ENCODE measurements at places on chromosomes 7 and 10. TPM values are rescaled to one million over a fixed set of nuclear protein-coding genes. Genes with fewer than 3 reads are reported as not detected.

GRCh38 chr7:130988443-130988842 is 254.4 kb upstream of the KLF14 start:
- peak; percentile 57 for DNase-seq

GRCh38 chr7:8338206-8338605 is 76.2 kb upstream of the ICA1 start:
- no peak for DNase-seq

GRCh38 chr7:55251313-55251712 is 113.8 kb upstream of the LANCL2 start:
- no peak for DNase-seq

DNA sequence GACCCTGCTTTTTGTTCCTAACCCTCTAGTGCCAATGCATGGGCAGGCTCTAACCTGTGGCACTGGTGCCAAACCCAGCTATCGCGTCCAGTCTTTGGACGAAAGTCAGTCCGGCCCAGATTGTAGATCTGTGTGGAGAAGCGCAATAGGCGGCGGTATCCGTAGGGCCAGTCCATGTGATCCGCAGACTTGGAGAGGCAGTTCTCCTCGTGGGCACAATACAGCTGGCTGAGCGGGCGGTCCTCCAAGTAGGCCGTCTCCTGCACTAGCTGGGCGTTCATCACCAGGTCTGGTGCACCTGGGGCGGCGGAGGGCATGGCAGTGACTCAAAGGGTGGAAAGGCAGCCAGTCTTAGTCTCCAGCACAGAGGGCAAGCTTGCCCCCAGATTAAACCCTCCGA is 14.5 kb downstream of the LOXL4 start:
- DNase-seq = no peak

DNA sequence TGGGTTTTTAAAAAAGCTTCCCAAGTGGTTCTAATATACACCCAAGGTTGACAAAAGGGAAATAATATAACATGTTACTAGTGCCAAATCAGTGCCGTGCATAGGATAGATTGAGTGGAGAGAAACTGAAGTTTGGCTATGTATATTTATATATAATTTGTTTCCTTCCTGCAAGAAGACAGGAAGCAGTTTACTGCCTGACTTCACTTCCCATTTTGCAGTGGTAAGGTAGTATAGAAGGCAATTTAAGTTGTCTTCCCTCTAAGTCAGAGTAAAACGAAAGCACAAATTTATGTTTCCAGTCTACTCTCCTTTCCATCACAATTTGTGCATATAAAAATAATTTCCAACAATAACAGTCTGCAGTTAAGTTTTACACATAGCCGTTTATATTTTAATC is 3.4 kb upstream of the HYCC1 start:
- DNase-seq = no peak

- DNase-seq = no peak
Measured at GRCh38 chr10:35160743-35161142, 34.1 kb downstream of the CREM start.

GRCh38 chr7:155458878-155459699 is 1.2 kb downstream of the EN2 start:
- no peak for DNase-seq

DNA sequence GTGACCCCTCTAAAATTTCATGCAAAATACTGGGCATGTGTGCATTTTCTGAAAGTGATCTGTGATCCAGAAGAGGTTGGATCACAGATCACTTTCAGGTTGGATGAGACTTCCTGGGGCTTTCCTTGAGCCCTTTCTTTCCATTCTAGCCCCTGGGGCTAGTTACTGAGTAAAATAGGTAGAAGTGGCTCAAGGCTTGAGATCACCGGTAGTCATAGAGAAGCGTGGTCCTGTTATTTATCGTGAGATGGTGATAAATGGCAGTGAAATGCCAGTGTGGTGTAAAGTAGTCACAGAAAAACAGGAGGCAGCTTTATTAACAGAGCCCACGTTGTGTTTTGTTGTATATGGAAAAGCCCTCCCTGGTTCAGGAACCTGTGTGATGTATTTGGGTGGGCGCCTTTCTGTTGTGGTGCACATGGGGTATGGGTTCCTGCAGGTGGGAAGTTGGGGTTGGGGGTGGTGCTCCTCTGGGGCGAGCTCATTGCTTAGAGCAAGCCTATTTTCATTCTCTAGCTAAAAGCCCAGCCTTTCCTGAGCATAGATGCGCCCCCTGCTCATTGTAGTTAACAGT is 34.0 kb upstream of the SH2D4B start:
- DNase-seq = no peak

GRCh38 chr10:55220975-55221374 is 419.9 kb upstream of the PCDH15 start:
- no peak for DNase-seq

GRCh38 chr7:3836855-3837254 is 535.8 kb downstream of the SDK1 start:
- DNase-seq = no peak

DNA sequence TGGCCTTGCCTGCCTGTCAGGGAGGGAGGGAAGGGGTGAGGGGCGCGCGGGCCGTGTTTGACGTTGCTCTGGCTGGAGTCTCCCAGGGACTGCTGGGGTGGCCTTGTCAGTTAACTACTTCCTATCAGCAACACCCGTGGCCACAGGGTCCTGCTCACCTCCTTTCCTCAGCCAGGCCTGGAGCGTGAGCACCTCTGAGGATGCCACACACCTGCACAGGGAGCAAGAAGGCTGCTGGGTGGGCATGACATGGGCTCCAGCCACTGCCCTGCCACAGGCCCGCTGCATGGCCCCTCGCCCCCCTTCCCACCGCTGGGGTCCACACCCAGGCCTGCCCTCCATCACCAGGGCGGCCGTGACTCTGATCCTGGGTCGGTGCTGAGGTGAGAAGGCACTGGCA is 212.4 kb downstream of the ELFN1 start:
- no peak for DNase-seq

GRCh38 chr10:50917486-50917885 is 32.1 kb upstream of the A1CF start:
- peak; percentile 74 for DNase-seq

DNA sequence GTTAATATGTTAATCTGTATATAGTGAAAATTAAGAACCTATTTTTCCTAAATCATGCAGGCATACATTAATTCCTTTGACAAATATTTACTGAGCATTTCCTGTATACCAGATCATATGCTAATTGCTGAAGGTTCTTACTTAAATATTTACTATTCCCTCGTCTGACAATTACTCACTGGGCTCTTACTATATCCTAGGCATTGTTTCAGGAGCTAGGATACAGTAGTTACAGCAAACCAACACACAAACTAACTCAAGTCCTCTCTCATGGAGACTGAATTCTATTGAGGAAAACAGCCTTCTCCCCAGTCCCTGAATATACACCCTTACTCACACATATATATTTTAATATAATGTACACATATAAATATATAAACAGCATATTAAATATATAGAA is 786.0 kb downstream of the NRG3 start:
- no peak for DNase-seq

- DNase-seq = no peak
Measured at GRCh38 chr10:69505636-69506318, 54.5 kb downstream of the TSPAN15 start.

DNA sequence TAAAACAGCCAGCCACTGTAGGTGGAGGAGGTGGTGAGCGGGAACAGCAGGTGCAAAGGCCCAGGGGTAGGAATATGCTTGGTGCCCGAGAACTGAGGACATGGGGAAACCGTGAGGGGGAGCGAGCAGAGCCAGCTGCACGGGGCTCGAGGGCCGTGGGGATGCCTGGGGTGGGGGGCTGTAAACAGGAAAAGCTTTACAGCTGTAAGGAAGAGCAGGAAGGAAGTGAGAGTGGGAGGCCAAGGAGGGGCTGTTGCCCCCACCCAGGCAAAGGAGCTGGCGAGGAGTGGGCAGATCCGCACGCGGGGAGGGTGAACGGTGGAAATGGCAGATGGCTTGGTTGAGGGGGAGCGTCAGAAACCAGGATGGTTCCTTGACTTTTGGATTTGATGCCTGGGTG is 34.4 kb downstream of the ZMIZ1 start:
- DNase-seq = no peak

- peak; percentile 90 for DNase-seq
Measured at GRCh38 chr10:86521678-86522509, at the start of gene WAPL. Gene WAPL, minus strand, starts transcription at chr10:86521792. Its CDS starts 3,723 bp downstream, at chr10:86518069.

GRCh38 chr7:139035586-139036353 is at the start of gene ZC3HAV1L:
Gene ZC3HAV1L, minus strand, starts transcription at chr7:139036042. Its CDS starts 25 bp downstream, at chr7:139036017.
- peak; percentile 63 for DNase-seq

- no peak for DNase-seq
Measured at GRCh38 chr7:127821146-127821545, 169.2 kb downstream of the SND1 start.

- peak; percentile 83 for DNase-seq
Measured at GRCh38 chr10:73898730-73899410, 12.1 kb upstream of the PLAU start.

DNA sequence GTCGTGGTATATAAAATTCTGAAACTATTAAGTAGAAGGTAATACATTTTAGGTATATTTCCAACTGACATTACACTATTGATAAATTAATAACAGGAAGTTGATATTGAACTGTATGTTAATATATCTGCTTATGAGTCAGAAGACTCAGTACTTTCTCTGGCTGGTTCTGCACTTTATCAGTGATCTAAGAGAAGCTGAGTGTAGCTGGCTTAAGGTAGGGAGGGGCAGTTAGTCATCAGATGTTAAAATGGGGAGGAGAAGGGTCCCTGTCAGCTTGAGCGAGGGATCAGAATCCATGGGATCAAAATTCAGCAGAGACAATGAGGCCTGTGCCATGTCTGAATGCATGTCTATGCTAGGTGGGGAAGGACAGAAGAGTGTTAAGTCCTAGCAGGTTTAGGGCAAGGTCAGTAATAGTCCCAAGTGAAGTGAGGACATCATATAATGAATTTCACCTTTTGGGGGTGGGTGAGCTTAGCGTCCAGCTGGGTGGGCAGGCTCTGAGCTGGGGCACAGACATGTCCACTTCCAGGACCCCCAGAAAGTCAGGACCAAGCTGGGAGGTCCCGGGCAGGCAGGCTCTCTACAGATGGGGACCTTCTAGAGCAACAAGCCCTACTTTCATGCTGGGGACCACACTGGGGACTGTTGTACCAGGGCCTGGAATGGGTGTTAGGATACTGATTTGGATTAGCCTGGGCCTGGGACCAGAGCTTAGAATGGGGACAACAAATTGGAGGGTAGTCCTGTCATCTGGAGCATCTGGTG is 82.9 kb downstream of the WDFY4 start:
- no peak for DNase-seq

DNA sequence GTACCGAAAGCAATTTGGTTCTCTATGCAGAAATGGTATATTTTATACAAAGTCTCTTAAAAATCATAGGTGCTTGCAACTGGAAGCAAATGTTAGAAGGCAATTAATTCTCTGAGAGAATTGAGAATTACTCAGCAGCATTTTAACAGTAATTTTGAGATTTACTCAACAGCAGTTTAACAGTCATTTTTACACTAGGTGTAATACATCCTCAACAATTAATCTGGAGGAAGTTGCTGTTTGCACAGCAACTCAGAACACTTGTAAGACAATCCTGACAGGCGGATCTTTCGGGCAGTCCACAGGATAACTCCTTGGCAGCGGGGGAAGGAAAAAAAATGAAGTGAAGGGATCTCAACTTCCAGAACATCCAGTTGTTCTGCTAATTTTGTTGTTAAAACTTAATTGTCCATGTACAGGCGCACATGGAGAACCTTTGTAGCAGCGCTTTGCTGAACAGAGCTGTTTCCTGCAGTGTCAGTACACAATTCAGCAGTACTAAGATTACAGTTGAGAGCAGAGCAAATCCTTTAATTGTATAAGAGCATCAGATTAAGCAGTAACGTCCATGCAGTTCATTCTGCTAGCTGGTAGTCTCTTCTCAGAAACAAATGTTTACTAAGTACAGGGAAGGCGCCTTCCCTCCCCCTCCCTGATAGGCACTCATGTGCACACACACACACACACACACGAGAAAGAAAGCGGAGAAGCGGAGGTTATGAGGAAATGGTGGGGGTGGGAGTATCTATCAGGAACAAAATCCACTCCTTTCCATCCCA is 43.8 kb downstream of the ENO4 start:
- DNase-seq = no peak

DNA sequence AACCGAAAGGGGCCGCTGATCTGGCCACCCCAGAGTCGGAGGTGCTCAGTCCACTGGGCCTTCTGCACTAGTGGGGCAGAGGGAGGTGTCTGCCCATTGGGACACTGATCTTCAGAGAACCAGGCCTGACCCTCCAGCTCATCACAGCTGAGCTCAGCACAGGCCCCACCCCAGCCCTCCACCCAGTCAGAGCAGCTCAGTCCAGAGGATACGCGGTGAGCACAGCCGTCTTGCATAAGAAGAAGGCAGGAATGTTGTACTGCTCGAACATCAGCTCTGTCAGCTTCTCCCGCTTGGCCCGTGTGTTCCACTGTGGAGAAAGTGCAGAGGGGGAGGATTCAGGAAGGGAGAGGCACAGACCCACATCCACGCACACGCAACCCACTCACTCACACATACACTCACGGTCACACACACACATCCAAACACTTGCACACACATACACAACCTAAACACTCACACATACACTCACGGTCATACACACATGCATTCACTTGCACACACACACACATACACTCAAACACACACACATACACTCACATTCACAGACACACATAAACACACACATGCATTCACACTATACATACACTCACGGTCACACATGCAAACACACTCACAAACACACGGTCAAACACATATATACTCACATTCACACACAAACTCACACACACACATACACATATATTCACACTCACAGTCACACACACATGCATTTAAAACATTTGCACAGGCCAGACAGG is 6.3 kb downstream of the ACTL6B start:
- no peak for DNase-seq

- DNase-seq = no peak
Measured at GRCh38 chr10:79348640-79348988, 1.3 kb downstream of the PPIF start.

DNA sequence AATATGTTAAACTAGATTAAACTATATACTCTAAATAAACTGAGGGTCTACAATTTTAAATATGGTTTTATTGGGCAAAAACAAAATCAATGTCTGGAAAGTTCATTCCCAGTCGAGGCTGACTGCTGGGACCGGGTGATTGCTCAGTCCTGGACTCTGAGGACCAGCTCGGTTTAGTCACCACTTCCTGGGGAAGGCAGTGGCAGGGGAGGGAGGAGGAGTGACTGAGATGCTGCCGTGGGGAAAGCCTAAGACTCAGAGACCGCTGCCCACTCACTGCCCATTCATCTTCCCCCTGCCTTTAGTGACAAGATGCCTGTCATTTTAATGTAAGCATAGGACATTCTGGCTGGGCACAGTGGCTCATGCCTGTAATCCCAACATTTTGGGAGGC is 29.0 kb downstream of the ATOH7 start:
- peak; percentile 78 for DNase-seq

GRCh38 chr7:105118612-105119600 is 104.9 kb downstream of the KMT2E start:
- no peak for DNase-seq

The OR2A1 gene
- not detected for total RNA-seq

The CLCN1 gene
- total RNA-seq = not detected

The NOS3 gene
- total RNA-seq = 0.28 TPM

The FRMD4A gene
- total RNA-seq = 27.5 TPM

The PRKG1 gene
- 18.3 TPM for total RNA-seq

The UPK3BL2 gene
- 0.56 TPM for total RNA-seq

The MICALL2 gene
- total RNA-seq = 6.6 TPM

The SPDYE16 gene
- not detected for total RNA-seq

The TUBAL3 gene
- not detected for total RNA-seq

The LARP4B gene
- 25.5 TPM for total RNA-seq

Measured in IMR-90 (cell line).